Breast epithelium (tissue), 4 donors: ENCODE measurements at places on chromosomes 7 and 10.
A peak's percentile ranks its signal among the peaks of the same experiment; 100 is the strongest.

DNA sequence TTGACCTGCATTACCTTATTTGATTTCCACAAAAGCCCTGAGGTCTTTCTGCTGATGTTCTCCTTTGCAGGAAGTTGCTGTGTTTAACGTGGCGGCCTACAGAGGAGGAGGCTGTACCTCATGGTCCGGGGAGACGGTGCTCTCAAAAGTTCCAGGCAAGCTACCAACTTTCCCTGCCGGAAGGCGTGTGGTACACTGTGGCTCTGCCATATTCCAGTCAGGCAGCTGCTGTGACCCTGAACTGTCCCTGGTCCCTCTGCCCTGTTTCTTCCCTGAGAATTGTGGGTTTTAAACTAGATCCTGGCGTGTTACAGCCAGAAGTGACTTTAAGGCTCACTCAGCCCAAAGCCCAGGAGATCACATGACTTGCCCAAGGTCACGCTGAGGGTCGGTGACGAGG, 139.2 kb downstream of the TEX36 start:
- peak; percentile 65 for DNase-seq

DNA sequence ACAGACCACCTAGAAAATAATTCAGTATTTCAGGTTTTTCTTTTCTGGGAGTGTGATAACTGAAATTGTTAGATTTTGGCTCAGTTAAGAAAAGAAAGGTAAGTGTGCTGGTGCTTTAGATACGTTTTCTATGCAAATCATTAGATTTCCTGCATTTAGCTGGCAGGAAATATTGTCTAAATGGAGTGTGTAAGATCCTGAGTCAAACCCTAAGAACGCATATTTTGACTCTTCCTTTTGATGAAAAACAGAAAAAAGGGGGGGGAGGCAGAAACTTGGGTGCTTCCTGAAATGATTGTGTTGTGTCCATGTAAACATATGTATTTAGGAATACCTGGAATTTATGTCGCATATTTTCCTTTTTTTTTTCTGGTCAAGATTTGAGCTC, 1.2 kb downstream of the GRK5 start:
- DNase-seq, result no peak

DNA sequence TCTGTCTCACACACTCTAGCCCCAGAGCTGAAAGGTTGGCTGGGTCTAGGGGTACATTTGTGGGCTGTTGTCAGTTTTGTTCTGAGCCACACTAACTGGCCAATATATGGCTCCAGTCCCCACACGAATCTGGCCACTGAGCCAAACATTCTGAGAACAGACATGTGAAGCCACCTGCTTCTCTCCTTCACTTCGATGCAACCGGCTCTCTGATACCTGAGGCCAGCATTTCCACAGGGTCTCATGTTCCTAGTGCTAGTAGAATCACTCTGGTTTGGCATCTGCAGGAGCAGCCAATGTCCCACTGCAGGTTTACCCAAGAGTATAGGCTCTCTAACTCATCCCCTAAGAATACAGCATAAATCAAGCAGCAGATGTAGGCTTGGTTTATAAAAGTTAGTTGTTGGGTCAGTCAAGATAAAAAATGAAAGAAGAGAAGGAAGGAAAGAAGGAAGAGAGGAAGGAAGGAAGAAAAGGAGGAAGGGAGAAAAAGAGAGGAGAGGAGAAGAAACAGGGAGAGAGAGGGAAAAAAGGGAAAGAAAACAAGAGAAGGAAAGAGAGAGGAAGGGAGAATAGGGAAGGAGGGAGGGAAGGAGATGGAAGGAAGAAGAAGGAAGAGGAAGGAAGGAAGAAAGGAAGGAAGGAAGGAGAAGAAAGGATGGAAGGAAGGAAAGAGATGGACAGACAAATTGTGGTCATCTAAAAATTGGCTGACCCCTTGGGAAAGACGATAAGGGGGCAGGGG, 75.1 kb downstream of the STRA8 start:
- no peak for DNase-seq

- DNase-seq, result no peak
Measured at GRCh38 chr7:131497454-131497853, 59.0 kb downstream of the PODXL start.

GRCh38 chr7:141729020-141729419, 9.1 kb upstream of the SSBP1 start:
- no peak for DNase-seq

- no peak for DNase-seq
Measured at GRCh38 chr7:76267107-76267893, 35.2 kb upstream of the HSPB1 start.

GRCh38 chr10:50909334-50910014, 24.0 kb upstream of the A1CF start:
- DNase-seq, result no peak
